ENCODE measurements at places on chromosomes 2 and 18.
A peak's percentile ranks its signal among the peaks of the same experiment; 100 is the strongest.

- no peak for DNase-seq
These were observed 117.6 kb downstream of the METTL8 start for GRCh38 chr2:171316220-171316619.

- no peak for DNase-seq
These were observed 878.9 kb downstream of the CPS1 start for GRCh38 chr2:211435331-211435730.

DNA sequence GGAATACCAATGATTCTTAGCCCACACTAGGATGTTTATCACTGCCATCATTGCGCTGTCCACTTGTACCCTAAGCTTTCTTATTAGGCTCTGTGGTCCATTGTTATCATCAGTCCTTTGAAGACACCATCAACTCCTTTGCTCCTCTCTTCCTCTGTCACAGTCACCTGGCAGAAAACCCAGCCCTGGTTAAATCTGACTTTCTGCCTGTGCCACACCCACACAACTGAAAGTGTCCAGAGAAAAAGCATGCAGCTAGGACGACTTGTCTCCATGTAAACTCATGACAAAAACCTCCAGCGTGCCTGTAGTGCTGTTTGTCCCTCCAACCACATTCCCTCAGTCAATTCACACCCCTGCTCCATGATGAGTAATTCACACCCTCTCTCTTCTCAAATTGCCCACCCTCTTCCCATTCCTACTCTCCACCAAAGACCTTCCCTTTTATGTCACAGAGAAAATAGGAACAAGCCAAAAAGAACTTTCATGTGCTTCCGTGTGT, 297.4 kb upstream of the MGAT5 start:
- no peak for DNase-seq

- no peak for DNase-seq
These were observed 23.3 kb upstream of the ARPC2 start for GRCh38 chr2:218193701-218194100.

DNA sequence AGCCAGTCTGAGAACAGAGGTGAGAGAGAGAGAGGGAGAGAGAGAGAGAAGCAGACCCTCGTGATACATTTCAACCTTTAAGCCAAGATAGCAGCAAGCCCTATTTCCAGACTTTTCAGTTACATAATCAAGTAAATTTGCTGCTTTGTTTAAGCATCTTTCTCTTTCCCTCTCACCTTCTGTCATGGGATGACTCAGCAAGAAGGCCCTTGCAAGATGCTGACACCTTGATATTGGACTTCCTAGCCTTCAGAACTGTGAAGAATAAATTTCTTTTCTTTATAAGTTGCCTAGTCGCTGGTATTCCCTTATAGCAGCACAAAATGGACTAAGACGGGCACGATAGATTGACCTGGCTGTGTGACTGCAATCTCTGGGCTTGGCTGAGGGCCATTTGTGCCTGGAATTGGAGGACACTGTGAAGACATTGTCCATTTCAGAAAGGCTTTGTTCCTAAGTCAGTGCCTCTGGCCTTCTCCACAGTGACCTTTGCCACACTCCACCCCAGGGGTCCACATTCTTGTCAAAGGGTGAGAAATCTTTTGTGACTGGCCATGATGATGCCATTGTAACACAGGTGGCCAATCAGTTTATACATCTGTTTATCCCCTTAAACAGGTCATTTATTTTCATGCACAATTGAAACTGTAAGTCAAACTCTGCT, 51.3 kb upstream of the ITSN2 start:
- DNase-seq, result no peak

DNA sequence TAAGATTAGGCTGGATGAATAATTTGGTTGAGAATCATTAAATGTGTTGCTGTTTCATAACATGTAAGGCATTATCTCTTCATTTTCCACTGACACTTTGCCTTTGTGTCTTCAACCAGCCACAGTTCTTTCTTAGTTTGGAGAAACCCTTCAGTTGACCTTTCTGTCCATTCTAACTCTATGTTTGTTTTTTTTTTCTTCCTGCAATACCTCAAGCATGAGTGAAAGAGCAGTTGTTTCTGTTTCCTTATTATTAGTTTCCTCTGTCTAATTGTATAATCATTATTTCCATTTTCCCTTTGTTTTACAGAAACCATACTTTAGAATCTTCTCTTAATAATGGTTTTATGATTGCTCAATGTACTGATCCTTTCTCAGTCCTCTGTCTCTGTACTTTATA, 25.6 kb downstream of the HADHB start:
- no peak for DNase-seq

DNA sequence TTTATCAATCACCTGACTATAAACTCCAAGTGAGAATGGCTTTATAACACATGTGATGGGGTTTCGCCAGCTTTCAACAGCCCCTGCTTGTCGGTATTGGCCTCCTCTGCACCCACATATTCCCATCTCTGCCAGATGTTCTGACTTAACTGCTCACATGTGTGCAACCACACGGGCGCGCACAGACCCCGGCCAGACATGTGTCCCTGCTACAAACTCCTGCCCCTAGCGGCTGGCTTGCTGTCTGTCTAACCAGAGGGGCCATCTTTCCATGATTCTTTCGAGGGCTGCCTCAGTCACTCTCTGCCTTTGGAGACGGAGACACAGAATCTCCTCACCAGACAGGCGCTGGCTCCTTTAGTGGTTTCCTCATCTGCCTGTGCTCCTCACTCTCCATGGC, 15.3 kb downstream of the STON1 start:
- no peak for DNase-seq

DNA sequence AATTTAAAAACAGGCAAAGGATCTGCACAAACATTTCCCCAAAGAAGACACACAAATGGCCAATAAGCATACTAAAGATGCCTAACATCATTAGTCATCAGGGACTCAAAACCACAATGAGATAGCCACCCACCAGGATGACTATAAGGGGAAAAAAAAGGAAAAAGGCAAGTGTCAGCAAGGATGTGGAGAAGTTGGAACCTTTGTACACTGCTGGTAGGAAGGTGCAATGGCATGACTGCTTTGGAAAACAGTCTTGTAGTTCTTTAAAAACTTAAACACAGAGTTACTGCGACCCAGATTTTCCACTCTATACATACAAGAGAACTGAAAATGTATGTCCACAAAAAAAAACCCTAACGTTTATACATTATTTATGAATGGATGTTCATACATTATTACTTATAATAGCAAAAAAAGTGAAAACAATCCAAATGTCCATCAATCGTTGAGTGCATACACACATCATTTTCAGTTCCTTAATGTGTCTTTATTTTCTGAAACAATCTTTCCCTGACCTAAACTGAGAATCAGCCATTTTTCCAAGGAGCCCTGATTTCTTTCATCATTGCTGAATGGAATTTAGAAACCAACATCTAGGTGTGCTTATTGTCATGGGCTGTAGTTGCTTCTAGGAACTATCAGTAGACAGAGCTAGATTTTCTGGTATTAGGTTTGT, 64.7 kb upstream of the TLK1 start:
- DNase-seq, result peak; percentile 57

DNA sequence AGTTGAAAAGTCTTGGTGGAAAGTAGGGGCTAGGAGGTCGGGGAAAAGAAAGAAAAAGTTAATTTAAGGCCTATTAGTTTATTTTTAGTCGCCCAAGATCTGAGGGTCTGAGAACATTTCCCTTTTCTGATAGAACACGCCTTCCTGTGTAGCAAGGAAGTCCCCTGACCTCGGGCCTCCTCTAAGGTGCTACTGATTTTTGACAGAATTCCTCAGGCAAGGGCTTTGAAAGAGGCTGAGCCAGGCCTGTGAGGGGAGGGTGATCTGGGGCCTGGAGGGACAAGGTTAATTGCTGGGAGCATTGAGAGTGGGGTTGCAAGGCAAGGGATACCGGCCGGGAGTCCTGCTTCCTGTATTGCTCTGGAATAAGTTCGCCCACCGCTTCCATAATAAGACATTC, 131.4 kb upstream of the MYCN start:
- peak; percentile 8 for DNase-seq

DNA sequence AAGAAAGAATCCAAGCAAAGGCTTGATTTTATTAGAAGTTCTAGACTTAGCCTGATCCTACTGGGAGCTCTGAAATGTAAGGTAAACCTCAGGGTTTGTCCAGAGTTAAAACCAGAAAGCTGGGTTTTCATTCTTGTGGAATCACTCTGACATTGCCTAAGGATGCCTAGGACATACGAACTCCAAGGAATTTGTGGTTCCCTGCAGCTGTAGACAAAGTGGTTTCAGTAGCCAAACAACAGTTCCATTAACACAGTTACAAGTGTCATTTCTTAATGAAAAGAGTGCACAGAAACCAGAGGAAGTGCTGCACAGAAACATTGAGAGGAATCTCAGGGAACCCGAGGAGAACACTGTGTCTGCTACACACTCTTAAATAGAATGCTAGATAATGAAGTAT, 221.4 kb upstream of the ST6GAL2 start:
- DNase-seq, result no peak

DNA sequence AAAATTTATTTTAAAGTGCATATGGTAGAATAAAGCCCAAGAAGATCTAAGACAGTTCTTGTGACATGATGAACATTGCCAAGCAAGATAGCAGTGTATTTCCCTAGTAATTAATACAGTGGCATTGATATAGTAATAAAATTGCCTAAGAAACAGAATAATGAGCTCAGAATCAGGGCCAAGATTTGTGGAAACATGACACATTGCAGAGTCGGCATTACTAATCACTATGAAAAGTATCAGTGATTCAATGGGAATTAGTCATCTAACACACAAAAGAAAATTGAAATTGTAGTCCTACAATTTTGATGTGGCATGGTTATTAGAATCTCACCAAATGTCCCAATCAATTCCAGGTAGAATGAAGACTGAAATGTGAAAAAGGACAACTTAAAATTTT, 243.0 kb upstream of the CYRIA start:
- DNase-seq, result no peak

DNA sequence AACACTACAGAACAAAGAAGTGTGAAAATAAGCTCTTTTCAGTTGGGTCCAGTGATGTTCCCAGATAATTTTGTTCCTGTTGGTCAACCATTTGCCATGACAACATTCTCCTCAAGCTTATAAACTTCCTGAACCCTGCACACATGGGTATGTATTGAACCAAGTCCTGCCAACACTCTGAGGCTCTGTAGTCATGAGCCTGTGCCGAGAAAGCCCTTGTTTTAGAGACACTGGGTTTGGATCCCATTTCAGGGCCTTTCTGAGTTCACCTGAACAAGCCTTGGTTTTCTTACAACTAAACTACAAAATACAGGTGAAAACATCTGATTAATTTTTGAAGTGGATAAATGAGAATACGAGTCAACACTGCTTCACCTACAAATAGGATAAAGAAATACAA, 38.5 kb downstream of the AKAIN1 start:
- DNase-seq, result no peak

DNA sequence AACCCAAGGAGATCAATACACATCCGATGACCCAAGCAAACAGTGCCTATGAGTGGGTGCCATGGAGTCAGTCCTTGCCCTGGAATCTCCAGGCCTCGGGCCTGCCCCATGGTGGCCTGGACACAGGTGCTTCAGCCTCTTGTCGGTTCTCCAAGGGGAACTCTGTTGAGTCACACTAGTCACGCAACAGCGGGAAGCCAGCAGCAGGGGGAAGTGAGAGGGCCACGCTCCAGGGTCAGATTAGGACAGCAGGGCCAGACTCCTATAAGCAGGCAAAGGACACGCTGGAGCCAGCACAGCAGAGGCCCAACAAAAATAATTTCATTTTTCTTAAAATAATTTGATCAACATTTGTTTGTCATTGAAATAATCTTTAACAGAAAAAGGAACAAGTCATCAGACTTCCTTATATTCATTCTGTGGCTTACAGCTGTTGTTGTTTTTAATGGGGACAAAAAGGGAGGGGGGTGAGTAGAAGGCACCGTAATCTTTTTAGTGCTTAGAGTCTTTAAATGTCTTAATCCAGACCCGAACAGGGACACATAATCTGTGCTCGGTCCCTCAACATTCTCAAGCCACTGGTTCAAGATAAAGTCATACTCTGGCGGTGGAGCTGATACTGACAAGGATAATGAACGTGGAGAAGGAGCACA, 16.4 kb upstream of the ARMC9 start:
- DNase-seq, result peak; percentile 76

GRCh38 chr2:119049968-119050704, 108.1 kb downstream of the MARCO start:
- peak; percentile 30 for DNase-seq

- no peak for DNase-seq
These were observed 40.6 kb downstream of the CPO start for GRCh38 chr2:206979922-206980321.

- no peak for DNase-seq
These were observed 249.3 kb downstream of the CYP26B1 start for GRCh38 chr2:71898375-71898774.

DNA sequence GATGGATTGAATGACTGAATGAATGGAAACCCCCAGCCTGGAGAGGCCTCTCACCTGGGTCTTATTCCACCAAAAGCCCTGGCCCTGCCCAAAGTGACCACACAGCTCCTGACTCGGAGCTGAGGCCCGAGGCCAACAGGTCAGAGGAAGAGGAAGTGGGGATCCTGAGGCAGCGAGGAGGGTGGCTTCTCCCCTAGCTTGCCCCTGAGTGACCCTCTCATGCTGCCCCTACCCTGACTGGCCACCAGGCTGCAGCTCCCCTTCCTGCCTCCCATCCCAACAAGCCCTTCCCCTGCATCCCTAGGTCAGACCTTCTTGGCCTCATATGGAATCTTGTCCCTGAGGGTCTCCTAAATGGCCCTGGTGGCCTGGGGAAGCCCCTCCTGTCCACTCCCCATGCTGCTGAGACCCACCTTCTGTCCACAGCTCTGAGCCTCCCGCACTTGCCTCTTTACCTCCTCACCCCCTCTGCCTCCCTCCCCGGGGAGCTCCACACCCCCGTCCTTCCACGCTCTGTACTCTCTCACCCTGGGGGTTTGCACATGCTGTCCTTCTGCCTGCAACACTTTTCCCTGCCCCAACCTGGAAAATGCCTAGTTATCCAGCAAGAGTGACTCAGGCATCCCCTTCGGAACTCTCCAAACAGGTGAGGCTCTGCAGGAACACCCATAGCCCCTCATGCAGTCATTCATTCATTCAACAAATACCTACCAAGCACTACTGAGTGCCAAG, 134.8 kb upstream of the HDAC4 start:
- DNase-seq, result no peak

DNA sequence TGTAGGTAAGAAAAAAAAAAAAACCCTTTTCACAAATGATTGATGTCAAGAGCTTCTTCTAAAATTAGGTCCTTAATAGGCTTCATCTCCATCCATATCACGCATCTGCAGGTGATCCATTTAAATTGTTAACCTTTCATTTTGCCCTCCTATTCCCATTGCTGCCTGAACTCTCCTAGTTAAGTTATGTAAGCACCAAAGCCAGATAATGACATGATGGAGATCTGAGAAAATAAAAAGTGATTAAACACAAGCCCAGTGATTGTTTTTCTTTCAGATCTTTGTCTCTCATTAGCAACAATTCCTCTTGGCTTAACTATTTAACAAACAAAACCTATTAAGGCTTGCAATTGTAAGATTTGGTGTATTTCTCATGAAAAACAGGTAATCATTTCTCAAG, 20.0 kb downstream of the LANCL1 start:
- no peak for DNase-seq

Data from hematopoietic multipotent progenitor cell treated with erythropoietin and hydrocortisone succinate and interleukin-3 and kit ligand, for 4 days (in vitro differentiated cells).